ENCODE measurements at places on chromosomes 4 and X.

DNA sequence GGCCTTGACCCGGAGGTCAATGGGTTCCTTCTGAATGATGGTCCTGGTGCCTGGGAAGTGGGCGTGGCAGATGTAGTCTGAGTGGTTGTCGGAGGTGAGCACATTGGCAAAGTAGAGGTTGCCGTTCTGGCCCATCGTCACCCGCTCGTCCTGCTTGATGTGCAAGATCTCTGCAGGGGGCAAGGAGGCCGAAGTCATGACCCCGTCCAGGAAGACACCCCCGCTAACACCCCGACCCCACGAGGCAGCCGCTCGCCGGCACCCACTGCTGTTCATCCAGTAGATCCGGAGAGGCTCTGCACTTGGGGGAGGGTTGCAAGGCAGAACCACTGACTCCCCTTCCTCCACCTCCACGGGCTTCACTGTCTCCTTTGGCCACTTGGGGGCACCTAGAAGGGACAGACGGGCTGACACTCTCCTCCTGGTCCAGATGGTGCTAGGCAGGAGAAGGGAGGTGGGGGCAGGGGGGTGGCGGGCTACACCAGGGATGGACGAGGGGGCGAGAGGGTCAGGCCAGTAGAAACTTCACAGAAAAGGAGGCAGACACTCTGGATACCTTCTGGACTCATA, 15.1 kb downstream of the L1CAM start:
- no peak for DNase-seq

DNA sequence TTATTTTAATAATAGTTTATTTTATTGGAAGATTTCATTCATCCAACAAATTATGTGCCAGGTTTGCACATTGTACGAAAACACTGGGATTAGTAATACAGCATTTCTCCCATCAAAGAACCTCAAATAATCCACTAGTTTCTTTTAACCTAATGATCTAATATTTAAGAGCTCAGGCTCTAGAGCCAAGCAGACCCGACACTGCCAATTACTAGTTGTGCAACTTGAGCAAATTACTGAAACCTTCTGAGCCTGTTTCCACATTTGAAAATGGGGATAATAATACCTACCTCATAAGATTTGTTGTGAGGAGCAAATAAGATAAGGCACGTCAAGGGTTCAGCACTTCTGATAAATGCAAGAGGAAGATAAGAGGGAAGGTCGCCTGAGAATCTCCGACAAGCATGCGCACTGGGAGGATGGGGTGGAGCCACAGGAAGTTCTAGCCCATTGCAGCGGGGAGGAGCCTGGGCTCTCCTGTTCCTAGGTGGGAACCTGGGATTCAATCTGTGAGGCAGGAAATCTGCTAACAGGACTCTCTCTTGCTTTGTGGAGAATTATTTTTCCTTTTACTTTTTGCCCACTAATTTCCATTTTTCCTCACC, 141.5 kb upstream of the SMAD1 start:
- DNase-seq = no peak

- DNase-seq = no peak
These were observed 339.8 kb upstream of the FRG1 start for GRCh38 chr4:189600718-189601435.

DNA sequence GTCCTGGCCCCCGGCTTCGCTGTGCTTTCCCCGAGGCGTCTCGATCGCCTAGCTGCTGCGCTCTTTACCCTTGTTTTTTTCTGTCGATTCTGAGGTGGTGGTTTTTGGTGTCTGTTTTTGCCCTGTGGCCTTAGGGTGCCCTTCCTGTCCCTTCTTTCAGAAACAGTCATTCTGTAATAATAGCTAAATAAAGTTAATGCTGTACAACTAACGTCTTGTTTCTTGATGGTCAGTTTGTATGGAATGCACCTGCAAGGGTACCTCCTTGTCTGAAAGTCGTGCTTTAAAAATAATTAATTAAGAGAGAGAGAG, 686 bp downstream of the FIP1L1 start:
- no peak for DNase-seq

DNA sequence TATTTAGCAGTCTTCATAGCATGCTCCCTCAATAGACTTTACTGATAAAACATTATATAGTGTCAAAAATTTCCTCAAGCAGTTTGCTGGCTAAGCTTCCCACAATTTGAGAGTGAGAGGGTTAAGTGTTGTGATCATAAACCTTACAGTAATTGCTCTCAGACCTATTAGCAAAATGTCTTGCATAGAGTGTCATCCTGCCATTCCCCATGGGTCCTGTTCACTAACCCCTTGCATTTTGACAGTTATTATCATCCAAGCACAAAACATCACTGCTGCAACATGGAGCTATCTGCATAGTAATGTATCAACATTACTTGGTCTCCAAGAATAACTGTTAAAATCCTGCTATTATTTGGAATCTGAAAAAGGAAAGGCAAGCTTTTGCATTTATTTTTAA, 196.1 kb upstream of the GK2 start:
- DNase-seq = no peak

DNA sequence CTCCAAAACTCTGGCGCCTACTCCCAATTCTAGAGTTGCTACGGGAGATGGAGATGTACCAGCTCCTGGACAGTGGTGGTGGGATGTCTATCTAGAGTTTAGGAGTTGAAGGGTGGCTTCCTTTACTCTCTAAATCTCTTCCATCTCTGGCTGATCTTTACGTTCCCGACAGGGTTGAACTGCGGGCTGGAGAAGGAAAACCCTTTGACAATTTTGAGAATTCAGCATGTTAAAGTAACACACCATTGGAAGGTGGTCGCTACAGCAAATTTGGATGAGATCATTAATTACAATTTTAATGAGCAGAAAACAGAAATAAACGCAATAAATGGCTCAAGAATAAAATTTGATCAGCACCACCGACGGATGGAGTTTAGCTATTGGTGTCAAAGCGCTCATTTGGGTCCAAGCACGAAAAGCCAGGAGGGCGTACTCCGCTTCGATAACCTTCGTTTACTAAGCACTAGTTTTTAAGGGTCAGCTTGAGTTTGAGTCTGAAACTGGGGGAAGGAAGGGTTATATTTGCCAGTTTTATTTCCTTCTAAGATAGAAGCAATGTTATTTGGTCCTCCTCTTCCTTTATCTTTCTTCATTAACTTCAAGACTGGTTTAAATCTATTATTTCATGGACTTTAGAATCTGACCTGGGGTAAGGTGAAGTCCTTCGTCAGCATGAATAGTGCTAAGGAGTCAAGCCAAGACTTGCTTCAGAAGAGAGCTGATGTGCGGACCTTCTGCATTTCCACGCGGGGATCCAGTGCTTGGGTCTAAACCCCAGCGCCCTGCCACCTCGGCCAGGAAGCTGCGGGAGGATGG, 1.5 kb upstream of the NKX6-1 start:
- no peak for DNase-seq

- no peak for DNase-seq
These were observed 423.3 kb upstream of the TENM3 start for GRCh38 chr4:181819946-181820345.

DNA sequence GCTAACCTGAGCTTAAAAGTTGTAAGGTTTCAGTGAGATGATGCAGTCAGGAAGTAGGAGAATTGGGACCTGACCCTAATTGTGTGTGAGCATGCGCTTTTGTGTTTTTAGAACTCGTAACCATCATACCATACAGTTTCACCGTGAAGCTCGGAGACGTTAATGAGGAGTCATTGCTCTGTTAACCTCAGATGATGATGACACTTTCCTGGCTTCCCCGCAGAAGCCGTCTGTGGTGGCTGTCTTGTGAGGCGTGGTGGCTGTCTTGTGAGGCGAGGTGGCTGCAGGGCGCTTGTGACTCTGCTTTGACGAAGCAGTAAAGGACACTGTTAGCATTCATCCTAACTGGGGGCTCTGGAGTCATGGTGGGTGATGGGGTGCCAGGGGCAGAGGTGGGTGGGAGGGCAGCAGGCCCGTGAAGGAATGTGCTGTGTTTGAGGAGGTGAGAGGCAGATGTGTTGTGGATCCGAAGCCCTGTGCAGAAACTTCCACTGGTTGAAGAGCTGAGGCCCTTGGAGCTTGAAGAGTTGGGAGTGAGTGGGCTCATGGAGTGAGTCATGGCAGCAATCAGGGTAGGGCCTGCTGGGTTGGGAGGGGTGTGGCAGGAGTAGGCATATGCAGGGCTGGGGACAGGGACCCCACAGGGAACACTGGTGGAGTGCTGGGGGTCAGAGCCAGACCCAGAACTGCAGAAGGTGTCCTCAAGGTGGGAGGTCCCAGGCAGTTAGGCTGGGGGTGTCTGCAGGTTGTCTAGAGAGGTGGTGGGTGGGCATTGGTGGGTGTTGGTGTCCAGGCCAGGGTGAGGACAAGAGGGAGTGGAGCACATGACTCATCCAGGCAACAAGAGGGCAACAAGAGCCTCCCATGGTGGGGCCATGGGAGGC, 57.4 kb downstream of the NSD2 start:
- DNase-seq = no peak

DNA sequence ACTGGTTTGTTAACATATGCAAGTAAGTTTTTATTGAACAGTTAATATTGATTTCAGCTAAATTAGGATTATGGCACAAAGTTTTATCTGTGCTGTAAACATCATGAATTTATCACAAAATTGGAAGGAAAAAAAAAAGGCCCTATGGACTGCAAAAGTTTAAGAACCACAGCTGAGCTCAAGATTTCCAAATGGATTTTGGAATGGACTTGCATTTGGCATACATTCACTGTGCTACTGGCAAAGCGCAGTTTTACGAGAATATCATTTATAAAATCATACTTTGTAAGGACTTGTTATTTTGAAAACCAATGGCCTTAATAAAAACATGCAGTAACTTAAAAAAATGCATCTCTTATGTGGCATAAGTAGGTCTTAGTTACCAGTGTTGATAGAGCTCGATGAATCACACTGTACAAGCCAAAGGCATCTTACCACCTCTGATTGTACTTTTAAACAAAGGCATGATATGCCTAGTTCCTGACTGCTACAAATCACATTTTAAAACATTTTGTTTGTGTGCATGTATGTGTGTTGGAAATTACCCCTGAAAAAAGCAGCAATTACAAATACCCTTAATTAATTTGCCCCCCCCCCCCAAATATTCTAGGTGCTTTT, 58.6 kb downstream of the TAB3 start:
- DNase-seq = no peak

- no peak for DNase-seq
These were observed 16.9 kb downstream of the WDR1 start for GRCh38 chr4:10099499-10100325.

DNA sequence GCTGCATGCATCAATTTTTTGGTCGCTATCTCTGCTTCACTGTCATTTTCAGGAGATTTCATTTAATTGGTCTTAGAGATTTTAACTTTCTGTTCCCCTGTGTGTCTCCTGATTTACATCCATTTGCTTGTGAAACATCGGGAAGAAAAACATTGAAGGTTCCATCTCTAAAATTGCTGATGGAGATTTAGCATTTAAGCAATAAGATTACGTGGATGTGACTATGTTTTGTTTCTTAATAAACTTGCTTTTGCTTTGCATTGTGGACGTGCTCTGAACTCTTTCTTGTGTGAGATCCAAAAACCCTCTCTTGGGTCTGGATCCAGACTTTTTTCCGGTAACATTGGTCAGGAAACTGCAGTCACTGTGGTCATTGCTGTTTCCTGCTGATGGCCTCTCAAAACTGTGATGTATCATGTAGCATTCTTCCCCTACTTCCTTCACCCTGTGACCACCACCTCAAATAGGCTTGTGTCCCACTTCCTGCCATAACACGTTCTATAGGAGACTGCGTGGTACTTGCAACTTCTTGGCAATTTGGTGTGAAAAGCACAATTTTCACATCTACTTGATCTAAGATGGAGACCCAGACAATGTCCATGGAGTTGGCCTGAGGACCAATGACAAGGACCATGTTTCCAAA, 4.9 kb downstream of the CXCL2 start:
- DNase-seq = no peak

GRCh38 chrX:42869659-42870476, 91.9 kb upstream of the PPP1R2C start:
- no peak for DNase-seq

- DNase-seq = no peak
These were observed 70.7 kb upstream of the HCCS start for GRCh38 chrX:11040405-11040804.

DNA sequence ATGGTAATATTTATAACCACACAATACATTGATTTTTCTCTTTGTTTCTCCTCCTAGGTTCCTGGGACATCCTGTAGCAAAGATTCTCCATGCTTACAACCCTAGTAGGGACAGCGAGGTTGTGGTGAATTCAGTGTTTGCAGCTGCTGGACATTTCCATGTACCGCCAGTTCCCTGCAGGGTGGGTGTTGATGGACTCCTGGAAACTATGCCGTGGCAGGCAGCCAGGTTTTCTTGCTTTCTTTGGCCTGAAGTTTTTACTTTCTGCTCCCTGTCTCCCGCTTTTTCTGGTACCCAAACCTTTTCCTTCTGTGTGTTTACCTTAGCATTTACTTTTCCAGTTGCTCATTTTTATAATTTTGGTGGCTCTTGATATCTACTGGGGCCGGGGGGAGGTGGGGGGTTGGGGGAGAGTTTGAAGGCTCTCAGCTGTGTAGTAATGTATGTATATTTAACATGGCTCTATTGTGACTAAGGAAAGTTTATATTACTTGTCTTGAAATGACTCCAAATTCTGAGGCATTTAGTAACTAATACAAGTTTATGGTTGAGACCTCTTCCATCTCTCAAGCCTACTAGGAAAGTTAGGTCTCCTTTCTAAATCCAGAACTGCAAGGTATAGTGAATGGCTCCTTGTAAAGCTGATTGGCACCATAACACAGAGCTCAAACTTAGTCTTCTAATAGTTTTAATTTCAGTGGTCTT, 89.7 kb downstream of the TMEM131L start:
- DNase-seq = no peak

DNA sequence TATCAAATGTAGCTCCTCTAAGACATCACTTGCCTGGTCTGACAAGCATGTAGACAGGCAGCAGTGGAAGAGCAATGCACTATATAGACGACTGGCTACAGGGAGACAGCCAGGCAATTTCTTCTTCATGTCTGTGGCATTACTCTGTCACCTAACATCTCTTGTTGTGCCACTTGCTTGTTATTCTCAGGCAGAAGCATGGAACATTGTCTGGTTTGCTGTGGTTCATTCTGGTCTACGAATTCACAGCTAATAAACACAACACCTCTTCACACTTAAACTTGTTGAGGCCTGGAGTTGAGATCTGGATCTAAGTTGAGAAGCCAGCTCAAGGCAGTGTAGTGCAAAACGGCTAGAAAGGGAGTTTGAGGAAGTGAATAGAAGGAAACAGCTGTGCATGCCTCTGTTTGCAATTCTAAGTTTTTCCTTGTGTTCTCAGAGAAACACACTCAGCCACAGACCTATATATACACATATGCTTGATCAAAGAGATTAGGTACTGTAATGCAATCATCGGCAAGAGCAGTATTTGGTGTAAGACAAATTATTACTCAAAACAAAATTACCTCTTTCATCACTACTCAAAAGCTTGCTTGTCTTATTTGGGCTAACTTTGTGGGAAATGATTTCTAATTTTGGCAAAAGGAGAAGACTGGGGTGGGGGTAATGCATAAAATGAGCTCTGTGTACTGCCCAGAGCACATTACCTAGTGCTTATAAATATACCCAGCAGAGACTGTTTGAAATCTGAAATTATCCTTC, 243.8 kb downstream of the PPP3CA start:
- DNase-seq = no peak

Measured in activated CD8-positive, alpha-beta memory T cell treated with anti-CD3 and anti-CD28 coated beads for 1 hour (primary cell).